ENCODE measurements at places on chromosomes 16 and 17.

DNA sequence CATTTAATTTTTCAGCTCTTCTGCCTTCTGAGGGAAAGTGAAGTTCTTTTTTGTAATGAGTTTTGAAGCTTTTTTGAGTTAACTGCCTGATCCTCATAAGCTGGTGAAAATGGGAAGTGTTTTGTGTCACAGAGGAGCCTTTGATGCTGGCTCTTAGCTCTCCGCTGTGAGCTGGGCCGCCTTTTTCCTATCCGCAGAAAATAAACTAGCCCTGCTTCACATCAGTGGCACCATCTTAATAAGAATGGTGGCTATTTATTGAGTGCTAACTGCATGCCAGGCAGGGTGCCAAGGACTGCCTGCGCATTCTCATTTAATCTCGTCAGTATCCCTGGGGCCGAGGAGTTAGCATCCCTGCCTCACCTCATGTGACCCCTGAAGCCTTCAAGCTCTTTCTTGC lies 309.0 kb downstream of the CPPED1 start:
- no peak for DNase-seq

DNA sequence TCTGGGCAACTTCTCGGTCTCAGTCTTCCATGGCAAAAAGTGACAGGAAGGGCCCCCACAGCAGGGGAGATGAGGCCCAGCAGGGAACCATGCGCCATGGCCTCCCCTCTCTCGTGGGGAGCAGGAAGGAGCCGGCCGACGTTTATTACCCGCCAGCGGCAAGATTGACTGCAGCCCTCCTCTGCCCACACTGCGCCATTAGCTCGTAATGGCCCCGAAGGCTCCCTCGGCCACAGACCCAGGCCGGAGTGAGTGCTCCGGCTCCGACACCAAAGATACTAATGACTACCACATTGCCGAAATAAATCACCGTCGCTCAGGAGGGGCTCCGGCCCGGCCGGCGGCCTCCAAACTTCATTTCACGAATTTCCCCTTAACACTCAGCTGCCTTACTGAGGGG lies 226.9 kb downstream of the C16orf78 start:
- DNase-seq: no peak

DNA sequence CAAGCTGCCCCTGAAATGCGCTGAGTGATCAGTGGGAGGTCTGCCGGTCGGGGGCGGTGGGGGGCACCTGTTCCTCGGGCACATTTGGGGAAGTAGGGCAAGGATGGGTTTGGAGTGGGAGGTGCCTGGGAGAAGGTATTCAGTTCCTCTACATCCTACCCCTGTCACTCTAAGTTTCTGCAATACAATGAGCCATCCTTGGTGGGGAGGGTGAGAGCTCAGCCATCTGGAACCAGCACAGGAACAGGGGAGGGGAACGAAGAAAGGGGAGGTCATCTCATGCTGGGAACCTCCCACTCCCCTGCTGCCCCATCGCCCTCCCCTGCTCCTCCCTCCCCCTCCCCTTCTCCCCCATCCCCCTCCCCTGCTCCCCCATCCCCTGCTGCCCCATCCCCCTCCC lies 4.2 kb downstream of the DPH1 start:
- DNase-seq: no peak

DNA sequence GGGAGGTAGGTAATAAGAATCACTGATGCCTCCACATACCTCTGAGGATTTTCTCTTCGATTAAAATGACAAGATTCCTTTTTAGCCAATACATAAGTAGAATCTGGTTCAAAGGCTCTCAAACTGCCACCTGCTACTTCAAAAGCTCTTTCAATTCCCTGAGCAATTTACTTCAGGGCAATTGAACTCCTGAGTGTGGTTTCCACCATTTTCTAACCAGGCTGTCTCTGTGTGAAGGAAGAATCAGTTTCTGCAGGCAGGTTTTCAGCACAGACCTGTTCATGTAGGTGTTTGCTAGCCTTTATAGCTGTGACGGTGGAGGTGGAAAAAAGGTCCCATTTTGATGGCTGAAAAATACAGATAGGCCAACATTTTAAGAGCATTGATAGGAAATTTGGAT lies 18.2 kb upstream of the HS3ST3B1 start:
- DNase-seq: no peak

DNA sequence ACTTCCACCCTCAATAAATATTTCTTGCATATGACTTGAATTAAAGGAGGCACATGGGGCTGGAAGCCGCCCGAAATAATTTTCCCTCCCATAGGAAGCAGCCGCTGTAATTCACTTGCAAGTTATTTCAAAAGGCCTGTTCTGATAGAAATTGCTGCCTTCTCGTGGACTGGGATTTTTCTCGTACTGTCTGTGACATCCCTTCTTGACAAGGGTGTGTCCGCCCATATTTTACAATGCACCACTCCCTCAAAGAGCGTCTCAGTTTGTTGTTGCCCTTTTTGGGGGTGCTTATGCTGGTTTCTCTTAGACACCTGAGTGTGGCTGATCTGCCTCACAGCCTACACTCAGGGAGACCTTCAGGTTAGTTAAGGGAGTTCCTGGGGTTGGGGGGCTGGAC lies 160.0 kb downstream of the MSI2 start:
- DNase-seq: no peak

DNA sequence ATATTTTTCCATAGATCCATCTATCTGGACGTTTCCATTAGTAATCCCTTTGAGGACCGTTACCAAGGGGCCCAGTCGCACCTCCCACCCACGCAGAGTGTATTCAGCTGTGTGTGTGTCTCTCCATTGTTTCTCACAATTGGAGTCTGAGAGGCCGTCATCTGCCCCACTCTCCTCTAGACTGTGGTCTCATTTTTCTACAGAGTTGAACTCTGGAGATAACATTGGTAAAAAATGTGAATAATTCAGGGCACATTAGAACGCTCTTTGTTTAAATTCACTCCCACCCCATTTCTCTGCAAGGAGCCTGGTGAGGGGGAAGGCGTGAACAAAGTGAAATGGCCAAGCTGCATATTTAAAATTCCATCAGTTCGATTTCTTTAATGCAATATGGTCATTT lies 333.1 kb upstream of the MAF start:
- no peak for DNase-seq

- DNase-seq: no peak
Measured at GRCh38 chr16:67734731-67735201, 15.7 kb upstream of the GFOD2 start.

DNA sequence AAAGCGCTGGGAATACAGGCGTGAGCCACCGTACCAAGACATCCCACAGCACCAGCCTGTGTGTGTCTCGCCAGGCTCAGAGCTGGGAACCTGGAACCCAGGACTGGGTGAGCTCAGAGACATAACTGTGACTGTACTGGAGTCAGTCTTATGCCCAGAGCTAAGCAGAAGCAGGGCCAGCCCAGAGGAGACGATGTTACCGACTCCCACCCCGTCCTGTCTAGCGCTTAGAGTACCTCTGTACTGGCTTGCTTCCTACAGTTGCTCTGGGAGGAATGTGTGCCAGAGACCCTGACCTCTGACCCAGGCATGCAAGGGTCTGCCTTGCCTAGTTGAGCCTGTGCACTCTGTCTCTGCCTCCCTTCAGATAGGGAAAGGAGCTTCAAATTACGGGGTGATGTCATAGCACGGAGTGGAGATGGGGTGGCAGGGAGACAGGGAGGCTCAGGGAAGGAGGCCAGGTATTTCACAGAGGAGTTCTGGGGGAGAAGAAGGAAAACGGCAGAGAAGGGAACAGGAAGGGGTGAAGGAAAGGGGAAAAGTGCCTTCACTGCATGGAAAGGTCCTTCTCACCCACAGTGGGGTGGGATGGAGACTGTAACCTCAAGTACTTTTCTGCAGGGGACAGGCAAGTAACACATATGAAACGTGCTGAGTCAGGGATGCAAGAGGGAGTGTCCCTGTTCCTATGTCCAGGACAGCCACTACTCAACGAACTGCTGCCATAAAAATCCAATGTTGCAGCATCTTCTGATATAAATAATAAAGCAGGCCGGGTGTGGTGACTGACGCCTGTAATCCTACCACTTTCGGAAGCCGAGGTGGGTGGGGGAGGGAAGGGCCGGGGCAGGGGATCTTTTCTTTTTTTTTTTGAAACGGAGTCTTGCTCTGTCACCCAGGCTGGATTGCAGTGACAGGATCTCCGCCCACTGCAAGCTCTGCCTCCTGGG lies 5.8 kb upstream of the ARMC5 start:
- no peak for DNase-seq

DNA sequence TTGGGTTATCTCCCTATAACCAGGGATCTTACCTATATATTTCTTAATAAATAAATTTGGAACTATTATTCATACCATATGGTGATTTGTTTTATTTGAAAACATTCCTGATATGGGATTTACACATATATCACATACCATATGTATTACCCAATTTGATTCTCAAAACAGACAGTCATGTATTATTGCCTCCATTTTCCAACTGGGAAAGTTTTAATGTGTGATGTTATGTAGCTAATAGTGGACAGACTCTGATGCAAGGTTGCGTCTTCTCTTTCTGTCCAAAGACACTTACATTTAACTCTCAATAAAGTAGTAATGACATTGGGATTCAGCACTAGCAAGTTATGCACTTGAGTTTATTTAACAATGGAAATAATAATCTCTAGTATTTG lies 1.1 kb downstream of the KRTAP9-9 start:
- DNase-seq: no peak

DNA sequence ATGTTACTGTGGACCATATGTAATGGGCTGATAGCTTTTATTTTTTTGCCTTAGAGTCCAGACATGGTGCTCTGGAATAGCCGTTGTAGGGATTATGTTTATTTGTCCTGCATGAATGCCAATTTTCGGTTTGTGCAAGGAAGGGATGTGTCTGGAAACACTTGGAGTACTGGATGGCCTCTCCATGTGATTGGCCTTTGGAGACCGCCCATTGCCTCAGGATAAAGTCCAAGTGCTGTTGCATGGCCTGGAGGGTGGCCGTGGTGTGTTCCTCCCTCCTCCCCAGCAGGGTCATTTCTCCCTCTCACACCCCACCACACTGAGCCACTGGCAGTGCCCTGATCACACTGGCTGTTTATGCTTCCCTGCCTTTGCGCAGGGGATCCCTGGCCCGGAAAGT lies 93.9 kb downstream of the MSI2 start:
- DNase-seq: no peak

DNA sequence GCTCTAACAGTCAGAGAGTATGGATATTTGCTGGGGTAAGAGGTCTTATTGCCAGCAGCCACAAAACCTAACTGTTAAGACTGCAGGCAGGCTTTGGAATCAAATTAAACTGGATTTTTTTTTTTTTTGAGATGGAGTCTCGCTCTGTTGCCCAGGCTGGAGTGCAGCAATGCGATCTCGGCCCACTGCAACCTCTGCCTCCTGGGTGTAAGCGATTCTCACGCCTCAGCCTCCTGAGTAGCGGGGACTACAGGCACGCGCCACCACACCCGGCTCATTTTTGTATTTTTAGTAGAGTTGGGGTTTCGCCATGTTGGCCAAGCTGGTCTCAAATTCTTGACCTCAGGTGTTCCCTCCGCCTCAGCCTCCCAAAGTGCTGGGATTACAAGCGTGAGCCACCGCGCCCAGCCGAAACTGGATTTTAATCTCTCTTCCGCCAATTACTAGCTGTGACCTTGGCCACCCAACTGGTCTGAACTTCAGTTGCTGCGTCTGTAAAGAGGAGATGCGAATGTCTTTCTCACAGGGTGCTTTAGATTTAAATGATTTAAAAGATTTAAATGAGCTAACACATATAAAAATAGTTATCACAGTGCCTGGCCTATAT lies 842 bp downstream of the MRPL10 start:
- no peak for DNase-seq

DNA sequence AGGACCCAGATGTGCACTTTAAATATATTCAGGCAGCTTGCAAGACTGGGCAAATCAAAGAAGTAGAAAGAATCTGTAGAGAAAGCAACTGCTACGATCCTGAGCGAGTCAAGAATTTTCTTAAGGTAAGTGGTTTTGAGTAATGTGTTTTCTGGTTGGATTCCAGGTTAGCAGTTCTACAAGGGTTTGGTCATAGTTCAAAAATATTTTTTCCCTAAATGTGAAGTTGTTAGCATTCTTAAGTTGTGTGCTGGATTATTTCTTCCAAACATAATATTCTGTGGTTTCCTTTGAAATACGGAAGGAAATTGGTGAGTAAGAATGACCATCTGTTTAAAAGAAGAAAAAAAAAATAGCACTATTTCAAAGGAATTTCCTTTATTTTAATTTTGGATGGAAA lies 38.4 kb downstream of the PTRH2 start:
- no peak for DNase-seq

DNA sequence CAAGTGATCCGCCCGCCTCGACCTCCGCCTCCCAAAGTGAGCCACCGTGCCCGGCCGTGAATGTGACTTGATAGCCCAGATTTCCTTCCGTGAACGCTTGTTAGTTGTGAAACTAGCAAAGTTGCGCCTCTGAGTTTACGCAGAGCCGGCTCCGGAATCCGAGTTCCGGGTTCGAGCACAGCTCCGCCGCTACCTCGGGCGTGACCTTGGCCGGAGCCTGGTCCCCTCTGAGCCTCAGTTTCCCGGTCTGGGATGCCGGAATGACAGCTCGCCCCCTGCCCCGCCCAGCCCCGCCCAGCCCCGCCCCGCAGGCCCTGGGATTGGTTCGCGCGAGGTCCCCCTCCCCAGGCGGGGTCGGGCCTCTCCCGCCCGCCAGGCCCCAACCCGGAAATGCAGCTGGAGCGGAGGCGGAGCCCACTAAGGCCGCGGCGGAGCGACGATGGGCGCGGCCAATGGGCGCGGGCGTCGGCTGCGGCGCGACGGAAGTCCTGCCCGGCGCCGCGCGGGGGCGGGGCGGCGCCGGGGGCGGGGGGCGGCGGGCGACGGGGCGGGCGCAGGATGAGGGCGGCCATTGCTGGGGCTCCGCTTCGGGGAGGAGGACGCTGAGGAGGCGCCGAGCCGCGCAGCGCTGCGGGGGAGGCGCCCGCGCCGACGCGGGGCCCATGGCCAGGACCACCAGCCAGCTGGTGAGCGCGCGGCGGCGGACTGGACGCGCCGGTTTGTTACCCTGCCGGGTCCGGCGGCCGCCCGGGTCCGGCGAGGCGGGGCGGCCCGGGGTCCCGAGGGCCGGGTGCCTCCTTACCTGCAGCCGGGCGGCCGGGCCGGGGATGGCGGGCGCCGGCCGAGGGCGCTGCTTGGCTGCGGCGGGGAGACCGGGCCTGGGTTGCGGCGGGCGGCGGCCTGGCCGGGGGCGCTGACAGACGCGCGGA lies at the start of gene PDPK1:
Gene PDPK1, plus strand, starts transcription at position 571 of the 929 bp plus-strand sequence. Its CDS starts 92 bp downstream, at position 663.
- peak; percentile 95 for DNase-seq

GRCh38 chr16:76535-77272 lies 1.3 kb upstream of the MPG start:
- peak; percentile 28 for DNase-seq

Data from activated CD4-positive, alpha-beta T cell treated with anti-CD3 and anti-CD28 coated beads for 48 hours (primary cell).